CD4-positive, alpha-beta T cell treated with Interleukin-2 at 100 ng/mL for 4 hours (primary cell): ENCODE measurements at places on chromosomes 3 and 15.

GRCh38 chr15:43799209-43799944, 643 bp downstream of the SERINC4 start:
- no peak for DNase-seq

DNA sequence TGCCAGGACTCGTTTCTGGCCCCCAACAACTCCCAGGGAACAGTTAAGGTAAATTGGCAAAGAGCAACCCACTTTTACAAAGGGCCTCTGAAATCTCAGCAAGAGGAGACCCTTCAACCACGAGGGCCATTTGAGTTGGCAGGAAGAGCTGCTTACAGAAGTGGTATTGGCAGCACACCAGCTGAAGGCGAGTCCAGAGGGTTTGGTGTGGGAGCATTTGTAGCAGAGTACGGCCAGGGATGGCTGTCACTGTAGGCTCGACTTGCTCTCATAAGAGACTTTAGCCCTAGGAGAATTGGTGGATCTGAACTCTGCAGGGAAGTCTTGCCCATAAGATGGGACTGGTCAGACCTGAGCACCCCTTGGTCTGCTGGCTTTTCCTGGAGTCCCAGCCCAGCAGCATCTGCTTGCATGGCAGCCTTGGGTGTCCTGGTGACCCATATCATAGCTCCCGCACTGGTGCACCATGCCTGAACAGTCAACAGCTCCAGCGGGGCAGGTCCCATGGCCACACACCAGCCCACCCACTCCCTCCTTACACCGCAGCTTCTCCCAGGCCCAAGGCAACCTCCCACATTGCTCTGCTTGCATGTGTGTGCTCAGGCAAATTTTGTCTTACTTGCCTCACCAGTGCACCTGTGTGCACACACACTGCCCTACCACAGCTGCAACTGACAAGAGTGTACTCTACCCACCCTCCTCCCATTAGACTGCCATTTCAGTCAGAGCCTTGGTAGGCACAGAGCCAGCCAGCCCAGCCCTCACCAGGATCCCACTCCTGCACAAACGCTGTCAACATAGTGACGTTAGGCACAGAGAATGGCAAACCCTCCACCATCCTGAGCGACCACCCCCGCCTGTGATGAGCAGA, 861.6 kb upstream of the DPPA4 start:
- no peak for DNase-seq

DNA sequence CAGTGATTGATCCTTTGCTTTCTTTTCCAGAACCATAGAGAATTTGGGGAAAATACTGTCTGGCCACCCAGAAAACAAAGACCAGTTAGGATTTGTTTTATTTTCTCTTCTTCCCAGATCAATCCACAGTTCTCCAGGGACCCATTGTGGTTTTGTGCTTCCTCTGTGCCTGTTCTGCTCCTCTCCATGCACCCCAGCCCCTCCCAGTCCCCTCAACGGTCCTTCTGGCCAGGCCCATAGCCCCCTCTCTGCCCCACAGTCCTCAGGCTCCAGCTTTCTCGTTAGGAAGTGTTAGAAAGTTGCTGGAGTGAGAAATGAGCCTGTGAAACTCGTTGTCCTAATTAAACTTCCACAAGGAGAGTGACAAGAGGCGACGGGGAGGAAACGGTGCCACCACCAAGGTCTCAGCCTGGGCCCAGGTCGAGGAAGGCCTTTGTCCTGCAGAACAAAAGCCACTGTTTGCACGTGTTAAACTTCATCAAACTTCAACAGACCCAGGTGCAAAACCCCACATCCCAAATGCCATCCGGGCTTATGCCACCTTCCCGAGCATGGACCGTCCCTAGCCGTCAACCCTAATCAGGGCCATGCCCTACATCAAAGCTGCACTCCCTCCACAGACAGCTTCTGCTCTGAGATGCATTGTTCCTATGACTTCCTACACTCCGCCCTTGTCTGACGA, 18.7 kb upstream of the ALDH1A3 start:
- no peak for DNase-seq

GRCh38 chr15:100696452-100696851, 94.1 kb downstream of the ASB7 start:
- no peak for DNase-seq

GRCh38 chr3:124438813-124439212, 291.4 kb upstream of the UMPS start:
- DNase-seq = no peak

GRCh38 chr3:133799794-133800585, 5.6 kb upstream of the SRPRB start:
- no peak for DNase-seq

DNA sequence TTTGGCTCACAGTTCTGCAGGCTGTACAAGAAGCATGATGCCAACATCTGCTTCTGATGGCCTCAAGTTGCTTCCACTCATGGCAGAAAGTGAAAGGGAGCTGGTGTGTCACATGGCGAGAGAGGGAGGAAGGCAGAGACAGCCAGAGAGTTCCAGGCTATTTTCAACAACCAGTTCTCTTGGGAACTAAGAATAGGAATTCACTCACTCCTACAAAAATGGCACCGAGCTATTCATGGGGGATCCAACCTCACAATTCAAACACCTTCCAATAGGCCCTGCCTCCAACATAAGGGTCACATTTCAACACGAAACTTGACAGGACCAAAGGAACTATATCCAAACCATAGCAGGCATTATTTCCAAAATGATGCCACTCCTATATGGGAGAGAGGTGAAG, 299.5 kb upstream of the TGFBR2 start:
- no peak for DNase-seq

GRCh38 chr15:73682600-73683090, 1.5 kb upstream of the CD276 start:
- DNase-seq = no peak

DNA sequence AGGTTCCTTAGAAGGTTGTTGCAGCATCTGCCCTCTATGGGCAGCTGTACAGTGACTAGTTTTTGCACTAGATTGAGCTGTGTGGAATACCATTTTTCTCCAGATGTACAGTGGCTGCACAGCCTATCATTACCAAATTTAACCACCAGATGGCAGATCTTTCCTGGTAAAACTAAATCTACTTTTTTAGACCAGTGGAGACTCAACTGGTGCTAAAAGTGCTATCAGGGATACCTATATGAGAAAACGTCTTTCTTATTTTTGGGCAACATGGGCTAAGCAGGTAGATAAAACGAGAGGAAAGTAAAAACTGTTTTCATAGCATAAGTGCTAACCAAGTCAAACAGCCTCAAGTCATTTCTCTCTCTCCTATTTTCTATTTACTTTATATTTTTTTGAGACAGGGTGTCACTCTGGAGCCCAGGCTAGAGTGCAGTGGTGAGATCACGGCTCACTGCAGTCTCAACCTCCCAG, 21.2 kb downstream of the IGSF10 start:
- peak; percentile 41 for DNase-seq

DNA sequence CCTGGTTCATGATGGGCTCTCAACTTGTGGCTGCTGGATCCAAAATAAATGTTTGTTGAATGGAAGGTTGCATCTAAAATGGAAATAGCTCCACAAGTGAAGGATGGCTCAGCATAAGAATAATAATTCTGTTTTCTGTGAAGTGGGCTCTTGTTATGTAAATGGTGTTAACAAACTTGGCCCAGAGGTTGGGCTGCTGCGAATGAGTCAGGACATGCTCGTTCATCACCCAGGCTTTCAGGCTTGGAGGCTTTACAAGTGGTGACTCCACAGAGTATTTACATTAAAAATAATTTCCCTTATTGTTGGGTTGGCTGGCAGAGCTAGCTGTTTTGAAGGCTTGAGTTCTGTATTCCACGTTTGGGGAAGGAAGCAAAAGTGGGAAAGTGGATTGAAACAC, 60.5 kb downstream of the ITGB5 start:
- no peak for DNase-seq

DNA sequence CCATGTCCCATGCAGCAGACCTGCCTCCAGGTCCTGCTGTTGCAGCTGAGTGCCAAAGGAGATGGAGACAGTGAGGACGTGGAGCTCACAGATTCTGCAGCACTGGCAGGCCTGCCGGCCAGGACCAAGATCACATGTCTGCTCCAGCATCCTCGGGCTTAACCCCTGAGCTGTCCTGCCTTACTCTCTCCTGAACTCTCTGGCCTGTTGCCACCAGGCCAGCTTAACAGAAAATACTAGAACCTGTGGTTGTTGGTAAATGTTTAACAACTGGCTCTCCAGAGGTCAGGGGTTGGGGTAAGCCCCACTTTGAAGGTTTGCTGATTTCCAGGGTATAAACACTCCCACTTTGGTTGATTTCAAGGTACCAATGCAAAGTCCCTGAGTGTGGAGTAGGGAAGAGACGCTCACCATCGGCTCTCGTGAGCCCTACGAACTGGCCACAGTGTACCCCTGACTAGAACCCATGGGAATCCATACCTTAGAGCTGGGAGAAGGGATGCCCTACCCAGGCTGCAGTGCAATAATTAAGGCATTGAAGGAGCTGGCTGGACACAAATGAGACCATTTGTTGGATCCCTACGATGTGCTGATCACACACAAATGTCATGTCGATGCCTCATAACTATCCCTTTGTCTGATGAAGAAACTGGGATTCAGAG, 147.9 kb downstream of the OR4M2 start:
- DNase-seq = no peak

GRCh38 chr15:73818308-73818985, 54.9 kb upstream of the TBC1D21 start:
- DNase-seq = no peak

DNA sequence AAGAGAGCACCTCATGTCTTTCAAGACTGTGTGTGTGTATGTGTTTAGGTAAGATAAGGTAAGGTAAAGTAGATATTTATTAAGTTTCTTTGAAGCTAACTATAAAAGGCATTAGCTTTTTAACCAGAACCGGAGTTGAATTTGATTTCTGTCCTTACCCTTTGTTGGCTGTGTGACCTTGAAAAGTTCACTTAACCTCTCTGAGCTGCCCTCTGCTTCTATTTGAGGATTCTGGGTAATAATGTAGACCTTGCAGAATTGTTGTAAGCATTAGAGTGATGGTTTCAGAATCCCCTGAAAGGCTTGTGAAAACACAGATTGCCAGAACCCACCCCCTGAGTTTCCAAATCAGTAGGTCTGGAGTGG, 21.6 kb upstream of the SACM1L start:
- DNase-seq = no peak

- no peak for DNase-seq
Measured at GRCh38 chr15:99414755-99415731, 150.7 kb upstream of the MEF2A start.
